ENCODE measurements at places on chromosomes 6 and 20. TPM values are rescaled to one million over a fixed set of nuclear protein-coding genes. Genes with fewer than 3 reads are reported as not detected.

The HDGFL1 gene
- not detected for total RNA-seq

The SEL1L2 gene
- total RNA-seq = not detected

The PNPLA1 gene
- not detected for total RNA-seq

The SPATS1 gene
- total RNA-seq = not detected

The PLCB1 gene
- 6.1 TPM for total RNA-seq

The ERVFRD-1 gene
- total RNA-seq = not detected

The NEURL2 gene
- 5.3 TPM for total RNA-seq

The FAM209B gene
- 1.1 TPM for total RNA-seq

The BPIFB1 gene
- not detected for total RNA-seq

The TOX2 gene
- 0.44 TPM for total RNA-seq

The COL20A1 gene
- 0.26 TPM for total RNA-seq

The ESR1 gene
- 0.94 TPM for total RNA-seq

The ZFP57 gene
- 12.3 TPM for total RNA-seq

The SASH1 gene
- total RNA-seq = not detected

The TCP1 gene
- total RNA-seq = 181 TPM

The METTL24 gene
- total RNA-seq = 1.4 TPM

The F13A1 gene
- 0.34 TPM for total RNA-seq

The KCNS1 gene
- total RNA-seq = 0.11 TPM

The VNN1 gene
- not detected for total RNA-seq

The C2 gene
- total RNA-seq = 2.1 TPM

The KIF25 gene
- total RNA-seq = not detected

The HLA-DQB2 gene
- total RNA-seq = not detected

The DOK5 gene
- total RNA-seq = not detected

The ID4 gene
- total RNA-seq = not detected

The SLC22A3 gene
- total RNA-seq = not detected

The SAPCD1 gene
- total RNA-seq = 13.1 TPM

The FAM110A gene
- 50.6 TPM for total RNA-seq

The OSER1 gene
- total RNA-seq = 30.5 TPM

The NOL7 gene
- 54.0 TPM for total RNA-seq

The APMAP gene
- total RNA-seq = 64.6 TPM

The TAF8 gene
- total RNA-seq = 46.2 TPM

The BNIP5 gene
- not detected for total RNA-seq

The PEDS1 gene
- total RNA-seq = 22.1 TPM

The TRIM31 gene
- total RNA-seq = not detected

The VGLL2 gene
- total RNA-seq = not detected

The TRIM40 gene
- not detected for total RNA-seq

The ADGRB3 gene
- total RNA-seq = not detected

The NFATC2 gene
- total RNA-seq = 58.9 TPM

The KCNB1 gene
- total RNA-seq = 0.09 TPM

The APCDD1L gene
- not detected for total RNA-seq

The HUS1B gene
- total RNA-seq = 1.6 TPM

The C4B gene
- total RNA-seq = 4.1 TPM

The ZNF133 gene
- 9.2 TPM for total RNA-seq

The SLC9A8 gene
- total RNA-seq = 22.3 TPM

The HCRTR2 gene
- total RNA-seq = not detected

The PLCB4 gene
- not detected for total RNA-seq

The CD93 gene
- 0.47 TPM for total RNA-seq

The ZDHHC14 gene
- total RNA-seq = 5.2 TPM

The TMEM74B gene
- total RNA-seq = 4.0 TPM

The IP6K3 gene
- not detected for total RNA-seq

The MAPK13 gene
- 41.6 TPM for total RNA-seq

The TEAD3 gene
- 0.19 TPM for total RNA-seq

The SLC4A11 gene
- total RNA-seq = 1.9 TPM

The TUBB2B gene
- total RNA-seq = not detected

The PBOV1 gene
- total RNA-seq = not detected

The HLA-DRB5 gene
- not detected for total RNA-seq

The APOBEC2 gene
- not detected for total RNA-seq

The ARHGAP18 gene
- total RNA-seq = 12.1 TPM
